ENCODE measurements at places on chromosomes 6 and 20. TPM values are rescaled to one million over a fixed set of nuclear protein-coding genes. Genes with fewer than 3 reads are reported as not detected.

The HRH3 gene
- total RNA-seq: not detected

The JAG1 gene
- 8.2 TPM for total RNA-seq

- DNase-seq: no peak
Measured at GRCh38 chr6:111487661-111488060, 4.6 kb upstream of the REV3L start.

GRCh38 chr6:77716311-77716710, 63.5 kb downstream of the MEI4 start:
- no peak for DNase-seq
